SJCRH30 (cell line): ENCODE measurements at places on chromosomes 1 and 21.
A peak's percentile ranks its signal among the peaks of the same experiment; 100 is the strongest.

DNA sequence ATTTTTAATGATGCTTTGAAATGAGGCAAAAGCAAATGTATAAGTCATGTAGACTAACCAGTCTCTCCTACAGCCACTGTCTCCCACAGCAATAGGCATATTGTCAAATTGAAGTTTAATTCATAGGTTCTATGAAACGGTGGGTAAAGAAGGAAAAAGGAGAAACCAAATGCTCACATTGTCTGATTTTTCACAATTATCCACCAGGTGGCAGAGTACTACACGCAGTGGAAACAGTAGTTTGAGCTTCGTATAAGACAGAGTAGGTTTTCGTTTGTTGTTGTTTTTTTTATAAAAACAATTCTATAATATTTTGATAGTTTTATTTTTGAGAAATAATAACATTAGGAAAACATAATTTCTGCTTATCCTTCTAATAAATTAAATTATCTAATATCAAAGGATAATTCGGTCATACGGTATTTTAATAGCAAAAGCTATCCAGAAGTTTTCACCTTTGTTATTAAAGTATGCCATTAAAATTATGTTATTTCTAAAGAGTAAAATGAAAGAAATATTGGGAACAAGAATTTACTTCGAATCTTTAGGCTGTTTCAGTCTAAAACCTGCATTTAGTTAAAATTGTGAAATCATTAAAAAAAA is 39.1 kb downstream of the TYW3 start:
- DNase-seq = no peak

DNA sequence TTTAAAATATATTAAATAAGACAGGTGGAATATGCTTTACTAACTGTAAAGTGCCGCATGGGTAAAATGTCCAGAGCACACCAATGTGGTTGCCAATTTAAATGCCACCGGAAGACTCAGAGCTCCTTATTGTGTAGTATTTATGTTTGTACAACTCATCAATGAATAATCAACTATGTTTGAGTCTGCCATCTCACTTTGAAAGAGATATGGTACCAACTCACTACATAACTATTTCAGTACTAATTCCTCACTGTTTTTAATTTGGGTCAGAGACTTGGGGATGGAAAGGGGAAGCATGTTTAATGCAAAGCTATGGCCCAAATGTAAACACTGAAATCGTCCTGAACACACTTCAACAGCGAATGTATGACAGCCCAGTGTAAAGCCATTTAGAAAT is 144.8 kb downstream of the NR5A2 start:
- DNase-seq = no peak

- DNase-seq = no peak
Observed at GRCh38 chr1:229164348-229164747, 106.6 kb upstream of the RAB4A start.

- DNase-seq = no peak
Observed at GRCh38 chr1:31614414-31615005, 3.0 kb upstream of the HCRTR1 start.

DNA sequence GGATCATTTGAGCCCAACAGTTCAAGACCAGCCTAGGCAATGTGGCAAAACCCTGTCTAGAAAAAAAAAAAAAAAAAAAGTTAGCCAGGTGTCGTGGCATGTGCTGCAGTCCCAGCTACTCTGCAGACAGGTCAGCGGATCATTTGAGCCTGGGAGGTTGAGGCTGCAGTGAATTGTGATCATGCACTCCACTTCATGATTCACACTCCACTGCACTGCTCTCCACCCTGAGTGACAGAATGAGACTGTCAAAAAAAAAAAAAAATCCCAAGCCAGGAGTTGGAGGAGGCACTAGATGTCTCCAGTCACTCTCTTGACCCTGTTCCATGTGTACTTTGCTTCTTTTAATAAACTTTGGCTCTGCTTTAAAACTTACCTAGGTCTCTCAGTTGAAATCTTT is 51.0 kb upstream of the OLFM3 start:
- DNase-seq = no peak

DNA sequence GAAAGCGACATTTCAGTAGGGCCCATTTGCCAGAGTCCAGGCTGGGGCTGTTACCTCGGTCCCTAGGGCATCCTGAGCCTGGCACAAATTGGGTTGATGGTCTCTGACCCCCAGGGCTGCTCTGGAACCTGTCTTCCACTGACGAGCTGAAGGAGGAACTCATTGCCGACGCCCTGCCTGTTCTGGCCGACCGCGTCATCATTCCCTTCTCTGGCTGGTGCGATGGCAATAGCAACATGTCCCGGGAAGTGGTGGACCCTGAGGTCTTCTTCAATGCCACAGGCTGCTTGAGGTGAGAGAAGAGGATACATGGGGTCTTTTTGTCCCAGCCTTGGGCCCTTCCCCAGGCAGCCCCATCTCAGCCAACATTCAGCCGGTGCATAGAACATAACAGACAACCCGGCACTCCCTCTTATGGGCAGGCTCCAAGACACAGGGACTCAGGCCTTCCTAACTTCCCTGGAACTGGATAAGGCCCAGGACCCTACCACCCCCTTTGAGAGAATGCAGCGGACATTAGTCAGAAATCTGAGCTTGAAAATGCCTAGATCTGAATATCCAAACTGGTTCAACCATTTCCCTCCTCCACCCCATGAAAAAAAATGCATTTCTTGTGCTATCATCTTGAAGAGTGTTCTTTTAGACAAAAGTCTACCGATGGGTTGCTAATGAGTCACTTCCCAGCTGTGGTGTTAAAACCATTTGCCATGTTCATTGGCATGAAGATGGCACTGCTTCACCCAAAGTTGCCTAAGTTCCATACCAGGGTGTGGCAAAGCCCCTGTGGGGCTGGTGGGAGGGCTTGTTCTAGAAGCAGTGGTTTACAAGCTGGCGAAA is 35.4 kb downstream of the PKP1 start:
- no peak for DNase-seq

- no peak for DNase-seq
Observed at GRCh38 chr1:150876119-150876454, 312 bp downstream of the ARNT start.

DNA sequence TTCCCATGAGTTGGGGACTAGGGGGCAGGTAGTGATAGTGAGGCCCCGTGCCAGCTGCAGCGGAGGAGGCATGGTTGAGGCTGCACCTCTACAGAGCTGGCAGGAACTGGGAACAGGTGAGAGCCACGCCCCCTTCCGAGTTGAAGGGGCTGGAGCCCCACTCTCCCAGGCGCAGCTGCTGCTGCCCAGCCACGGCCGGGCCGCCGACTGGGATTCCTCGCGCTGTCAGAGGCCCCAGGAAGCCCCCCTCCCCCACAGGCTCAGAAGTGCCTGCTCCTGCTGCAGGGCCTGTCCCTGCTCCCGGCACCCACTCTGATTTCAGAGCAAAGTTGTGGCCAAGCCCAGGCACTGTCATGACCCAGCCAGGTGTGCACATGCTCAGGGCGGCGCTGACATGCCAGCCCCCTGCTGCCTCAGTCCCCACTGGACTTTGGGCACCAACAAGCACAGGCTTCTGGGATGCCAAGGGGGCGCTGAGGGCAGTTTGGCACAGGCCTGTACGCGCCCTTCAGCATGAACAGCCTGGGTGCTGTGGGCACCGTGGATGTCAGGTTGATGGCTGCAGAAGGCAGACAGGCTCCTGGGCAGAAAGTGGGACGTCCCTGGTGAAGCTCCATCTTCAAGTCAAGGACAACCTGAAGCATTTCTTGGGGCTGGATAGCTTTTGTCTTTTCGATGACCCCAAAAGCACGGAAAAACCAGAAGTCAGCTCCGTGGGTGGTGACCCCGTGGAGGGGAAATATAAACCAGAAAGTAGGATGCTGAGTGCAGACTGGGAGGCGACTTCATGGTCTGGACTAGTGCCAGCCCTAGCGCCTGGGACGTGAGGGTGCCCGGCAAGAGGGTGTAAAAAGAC is 121.5 kb downstream of the SIM2 start:
- DNase-seq = peak; percentile 86

GRCh38 chr1:9827558-9828185 is 3.9 kb upstream of the CLSTN1 start:
- no peak for DNase-seq

DNA sequence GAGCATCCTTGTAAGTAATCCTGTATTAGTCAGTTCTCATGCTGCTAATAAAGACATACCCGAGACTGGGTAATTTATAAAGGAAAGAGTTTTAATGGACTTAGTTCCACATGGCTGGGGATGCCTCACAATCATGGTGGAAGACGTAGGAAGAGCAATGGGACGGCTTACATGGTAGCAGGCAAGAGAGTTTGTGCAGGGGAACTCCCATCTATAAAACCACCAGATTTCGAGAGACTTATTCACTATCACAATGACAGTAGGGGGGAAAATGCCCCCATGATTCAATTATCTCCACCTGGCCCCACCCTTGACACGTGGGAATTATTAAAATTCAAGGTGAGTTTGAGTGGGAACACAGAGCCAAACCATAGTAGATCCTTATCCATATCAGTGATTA is 124.7 kb downstream of the HIVEP3 start:
- DNase-seq = no peak

GRCh38 chr1:5888606-5889211 is 103.5 kb downstream of the NPHP4 start:
- no peak for DNase-seq

- DNase-seq = no peak
Observed at GRCh38 chr1:103208844-103209243, 100.5 kb upstream of the COL11A1 start.

DNA sequence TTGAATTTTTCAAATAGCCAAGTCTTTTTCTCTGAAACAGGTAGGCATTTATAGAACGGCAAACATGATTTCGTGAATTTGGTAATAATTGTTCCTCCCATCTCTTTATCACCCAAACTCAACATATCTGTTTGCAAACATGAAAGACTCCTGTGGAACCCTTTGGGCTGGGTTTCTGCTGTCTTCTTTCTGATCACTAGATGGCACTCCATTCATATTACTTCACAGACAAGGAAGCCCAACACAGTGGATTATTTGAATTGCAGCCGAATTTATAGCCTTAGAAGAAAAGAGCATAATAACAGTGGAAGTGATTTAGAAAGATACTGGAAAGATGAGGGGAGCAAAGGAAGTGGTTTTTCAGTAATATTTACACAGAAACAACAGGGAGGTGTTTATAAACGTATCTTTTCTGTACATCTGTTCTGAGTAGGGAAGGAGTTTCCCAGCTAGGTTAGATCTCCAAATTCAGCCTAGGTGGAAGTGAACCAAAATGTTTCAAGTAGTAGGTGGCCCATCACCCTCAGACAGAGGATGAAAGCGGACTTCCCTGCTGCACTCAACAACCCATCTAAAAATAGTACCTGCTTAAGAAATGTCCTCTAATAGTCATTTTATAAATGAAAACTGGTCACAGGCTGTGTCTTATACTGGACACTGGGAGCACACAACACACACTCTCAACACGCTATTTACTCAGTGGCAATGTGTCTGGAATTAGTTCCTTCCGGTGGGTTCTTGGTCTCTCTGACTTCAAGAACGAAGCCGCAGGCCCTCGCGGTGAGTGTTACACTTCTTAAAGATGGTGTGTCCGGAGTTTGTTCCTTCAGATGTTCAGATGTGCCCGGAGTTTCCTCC is 67.6 kb downstream of the MAP3K21 start:
- DNase-seq = peak; percentile 58

DNA sequence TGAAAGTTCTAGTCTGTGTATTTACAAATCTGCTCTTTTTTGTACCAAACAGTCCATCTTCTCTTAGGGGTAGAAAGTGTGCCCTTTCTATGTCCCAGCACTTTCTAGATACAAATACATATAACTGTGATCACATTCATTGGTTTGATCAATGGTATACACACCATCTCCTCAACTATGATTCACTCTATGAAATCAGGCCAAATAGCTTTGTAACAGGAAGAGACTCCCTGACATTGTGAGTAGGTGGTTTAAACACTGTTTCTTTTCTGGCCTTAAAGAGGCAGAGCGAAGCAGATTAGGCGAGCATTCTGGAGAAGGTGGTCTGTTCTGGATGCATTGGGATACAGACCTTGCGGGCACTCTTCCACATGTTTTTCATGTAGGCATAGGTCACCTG is 39.3 kb upstream of the EXOSC10 start:
- no peak for DNase-seq

GRCh38 chr1:6258675-6259074 is 2.2 kb downstream of the GPR153 start:
- DNase-seq = no peak

DNA sequence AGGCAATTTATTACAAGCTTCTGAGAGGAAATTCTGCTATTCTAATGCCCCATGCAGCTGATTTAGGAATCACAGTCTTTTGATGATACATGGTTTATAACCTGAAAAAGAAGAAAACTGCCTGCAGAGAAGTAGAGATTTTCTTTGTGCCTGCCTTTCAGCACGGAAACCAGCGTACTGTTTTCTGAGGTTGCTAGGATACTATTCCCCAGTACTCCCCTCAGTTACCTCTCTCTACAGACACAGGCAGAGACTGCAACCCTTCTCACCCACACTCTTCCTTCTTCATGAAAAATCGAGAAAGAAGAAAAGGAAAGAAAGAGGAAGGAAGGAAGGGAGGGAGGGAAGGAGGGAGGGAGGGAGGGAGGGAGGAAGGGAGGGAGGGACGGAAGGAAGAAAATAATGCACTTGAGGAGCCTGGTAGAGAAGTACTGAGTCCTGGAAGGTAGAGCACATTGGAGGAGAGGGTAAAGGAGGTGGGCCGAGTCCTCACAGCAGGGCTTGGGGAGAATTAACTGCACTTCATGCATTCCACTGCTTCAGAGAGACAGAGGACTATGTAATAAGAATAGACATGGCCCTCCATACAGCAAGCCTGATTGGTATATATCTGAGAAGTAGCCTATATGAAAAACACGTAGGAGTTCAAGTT is 21.9 kb downstream of the RGS2 start:
- DNase-seq = no peak

- DNase-seq = peak; percentile 55
Observed at GRCh38 chr21:19507682-19508260, 1104.2 kb upstream of the TMPRSS15 start.

GRCh38 chr1:181674617-181675016 is 191.3 kb downstream of the CACNA1E start:
- no peak for DNase-seq

DNA sequence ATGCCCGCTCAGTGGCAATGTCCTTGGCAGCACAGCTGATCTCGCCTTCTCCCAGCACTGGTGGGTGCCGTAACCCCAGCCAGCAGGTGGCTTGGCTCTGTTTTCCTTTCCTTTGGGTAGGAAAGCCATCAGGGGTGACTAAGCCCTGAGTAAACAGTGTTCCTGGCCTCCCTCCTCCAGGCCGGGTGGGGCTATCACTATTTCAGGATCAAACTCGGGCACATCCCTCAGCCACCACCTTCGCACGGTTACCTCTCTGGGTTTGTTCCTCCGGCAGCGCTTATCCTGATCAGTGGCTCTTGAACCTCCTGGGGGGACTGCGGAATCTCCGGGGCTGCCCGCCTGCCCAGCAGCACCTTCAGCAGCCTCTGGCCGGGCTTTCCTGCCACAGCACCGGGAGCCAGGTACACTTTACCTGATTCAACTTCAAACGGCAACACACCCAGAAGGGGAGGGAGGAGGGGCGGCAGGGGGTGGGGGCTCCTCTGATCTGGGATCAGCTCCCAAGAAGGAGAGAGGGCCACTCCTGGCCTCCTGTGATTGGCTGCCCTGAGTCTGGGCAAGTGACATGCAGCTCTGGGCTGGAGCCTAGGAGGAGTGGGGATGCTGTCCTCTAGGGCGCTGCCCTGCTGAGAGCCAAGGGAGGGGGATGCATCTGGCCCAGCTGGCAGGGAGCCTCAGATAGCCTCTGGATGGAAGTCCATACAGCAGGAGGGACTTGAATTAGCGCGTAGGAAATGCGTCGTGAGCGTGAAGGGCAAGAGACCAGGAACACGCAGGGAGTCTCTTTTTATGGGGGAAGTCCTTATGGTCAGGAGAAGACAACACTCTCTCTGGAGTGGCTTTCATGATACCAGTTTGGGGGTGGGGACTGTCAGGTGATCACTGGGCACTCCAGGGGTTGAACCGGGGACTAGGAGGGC is at the start of gene ASCL5:
Gene ASCL5 (minus strand): TSS at position 353 of the 923 bp plus-strand sequence. CDS start 11,812 bp downstream, outside the sequence.
- peak; percentile 40 for DNase-seq
